ENCODE measurements at places on chromosomes 2 and 18.

- no peak for DNase-seq
Observed at GRCh38 chr2:139078376-139078775, 298.2 kb upstream of the NXPH2 start.

GRCh38 chr2:10271509-10271908, 31.2 kb upstream of the HPCAL1 start:
- no peak for DNase-seq

GRCh38 chr2:233375490-233376314, 21.4 kb downstream of the DGKD start:
- no peak for DNase-seq

GRCh38 chr2:188449971-188450370, 158.3 kb downstream of the GULP1 start:
- no peak for DNase-seq

GRCh38 chr2:51256736-51257135, 224.8 kb upstream of the NRXN1 start:
- no peak for DNase-seq

DNA sequence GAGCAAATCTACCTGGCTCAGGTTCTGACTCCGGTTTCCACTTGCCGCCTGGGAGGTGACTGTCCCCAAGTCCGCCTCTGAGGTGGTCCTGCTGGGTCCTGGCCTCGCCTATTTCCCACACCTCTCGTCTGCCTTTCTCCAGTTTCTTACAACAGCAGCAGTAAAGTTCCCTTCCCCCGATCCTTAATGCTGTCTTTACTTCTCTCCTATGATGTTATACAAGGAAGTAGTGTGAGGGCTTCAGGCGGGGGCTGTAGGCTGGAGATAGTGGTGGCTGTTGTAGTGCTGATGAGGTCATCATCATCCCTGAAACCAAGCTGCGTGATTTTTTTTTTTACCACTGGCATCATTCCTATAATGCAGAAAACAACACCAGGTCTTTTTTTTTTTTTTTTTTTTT, 18.9 kb downstream of the TGIF1 start:
- no peak for DNase-seq

GRCh38 chr2:173990970-173991819, 26.0 kb upstream of the SP3 start:
- no peak for DNase-seq

DNA sequence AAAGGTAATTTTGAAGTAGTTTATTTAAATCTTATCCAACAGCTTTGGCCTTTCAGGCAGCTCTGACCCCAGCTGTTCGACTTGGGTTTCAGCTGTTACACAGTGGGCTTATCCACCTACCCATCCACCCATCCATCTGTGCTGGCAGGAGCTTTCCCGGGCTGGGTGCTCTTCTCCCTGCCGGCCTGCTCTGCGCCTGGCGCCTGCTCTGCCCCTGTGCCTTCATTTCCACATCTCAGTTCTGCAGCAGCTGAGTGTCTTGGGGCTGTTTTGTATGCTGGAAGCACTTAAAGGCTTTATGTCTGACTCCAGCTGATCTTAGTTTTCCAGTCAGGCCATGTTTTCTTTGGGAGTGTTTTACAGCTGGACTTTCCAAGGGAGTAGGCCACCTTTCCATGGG, 24.2 kb downstream of the LDLRAD4 start:
- no peak for DNase-seq

DNA sequence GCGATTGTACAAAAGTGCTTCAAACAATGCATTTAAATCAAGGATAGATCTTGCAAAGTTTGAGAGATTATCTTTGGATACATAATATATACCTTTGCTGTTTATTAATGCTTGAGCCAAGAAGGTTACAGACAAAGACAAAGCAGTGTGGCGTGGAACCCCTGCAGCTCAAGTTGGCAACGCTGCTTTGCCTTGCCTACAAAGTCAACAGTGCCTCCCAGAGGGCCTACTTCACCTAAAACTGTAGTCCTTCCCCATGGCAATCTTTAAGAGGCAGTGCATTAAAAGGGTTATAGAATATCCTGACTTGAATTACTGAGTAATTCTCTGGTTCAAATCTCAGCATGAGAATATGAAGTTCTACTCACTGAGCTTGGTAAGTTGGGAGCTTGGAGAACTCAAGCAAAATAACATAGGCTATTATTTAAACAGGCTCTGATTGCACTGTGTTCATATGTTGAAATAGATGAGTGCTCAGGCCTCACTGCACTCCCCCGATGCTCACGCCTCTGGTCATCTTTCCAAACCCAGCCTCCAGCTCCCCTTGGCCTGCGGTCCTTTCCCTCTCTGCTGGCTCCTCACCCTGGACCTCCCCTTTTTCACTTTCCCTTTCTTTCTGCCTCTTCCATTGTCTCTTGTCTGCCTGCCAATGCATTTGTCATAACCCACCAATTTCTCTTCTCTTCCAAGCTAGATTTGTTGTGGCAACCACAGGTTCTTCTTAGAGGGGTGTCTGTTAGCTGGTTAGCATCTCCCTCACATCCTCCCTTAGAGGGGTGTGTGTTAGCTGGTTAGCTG, 96.5 kb downstream of the MYT1L start:
- no peak for DNase-seq

- no peak for DNase-seq
Observed at GRCh38 chr2:30764021-30764800, 43.0 kb downstream of the CAPN13 start.

DNA sequence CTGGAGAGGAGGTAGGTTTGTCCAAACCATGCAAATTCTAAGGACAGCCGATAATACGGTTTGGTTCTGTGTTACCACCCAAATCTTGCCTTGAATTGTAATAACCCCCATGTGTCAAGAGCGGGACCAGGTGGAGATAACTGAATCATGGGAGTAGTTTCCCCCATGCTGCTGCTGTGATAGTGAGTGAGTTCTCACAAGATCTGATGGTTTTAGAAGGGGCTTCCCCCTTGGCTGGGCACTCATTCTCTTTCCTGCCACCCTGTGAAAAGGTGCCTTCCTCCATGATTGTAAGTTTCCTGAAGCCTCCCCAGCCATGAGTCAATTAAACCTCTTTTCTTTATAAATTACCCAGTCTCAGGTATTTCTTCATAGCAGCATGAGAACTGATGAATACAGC, 295.2 kb downstream of the NBAS start:
- DNase-seq: no peak
